Left renal cortex interstitium (tissue), 4 donors: ENCODE measurements at places on chromosomes 6 and 20.
A peak's percentile ranks its signal among the peaks of the same experiment; 100 is the strongest.

DNA sequence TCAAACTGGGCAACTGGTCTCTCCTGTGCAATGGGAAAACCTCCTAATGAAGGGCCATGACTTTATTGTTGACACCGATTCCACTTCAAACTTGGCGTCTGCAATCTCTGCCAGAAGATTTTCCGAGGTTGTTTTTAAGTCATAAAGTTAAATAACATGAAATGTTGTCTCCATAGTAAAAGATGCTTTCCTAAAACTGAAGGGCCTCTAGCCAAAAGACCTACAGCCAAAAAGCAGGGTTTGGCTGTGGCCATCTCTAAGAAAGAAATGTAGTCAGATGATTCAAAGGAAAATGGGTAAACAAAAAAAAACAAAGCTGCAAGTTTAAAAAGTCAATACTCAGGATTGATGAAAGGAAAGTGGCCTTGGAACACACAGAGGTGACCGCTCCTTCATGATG is 14.1 kb downstream of the CD93 start:
- DNase-seq: no peak

DNA sequence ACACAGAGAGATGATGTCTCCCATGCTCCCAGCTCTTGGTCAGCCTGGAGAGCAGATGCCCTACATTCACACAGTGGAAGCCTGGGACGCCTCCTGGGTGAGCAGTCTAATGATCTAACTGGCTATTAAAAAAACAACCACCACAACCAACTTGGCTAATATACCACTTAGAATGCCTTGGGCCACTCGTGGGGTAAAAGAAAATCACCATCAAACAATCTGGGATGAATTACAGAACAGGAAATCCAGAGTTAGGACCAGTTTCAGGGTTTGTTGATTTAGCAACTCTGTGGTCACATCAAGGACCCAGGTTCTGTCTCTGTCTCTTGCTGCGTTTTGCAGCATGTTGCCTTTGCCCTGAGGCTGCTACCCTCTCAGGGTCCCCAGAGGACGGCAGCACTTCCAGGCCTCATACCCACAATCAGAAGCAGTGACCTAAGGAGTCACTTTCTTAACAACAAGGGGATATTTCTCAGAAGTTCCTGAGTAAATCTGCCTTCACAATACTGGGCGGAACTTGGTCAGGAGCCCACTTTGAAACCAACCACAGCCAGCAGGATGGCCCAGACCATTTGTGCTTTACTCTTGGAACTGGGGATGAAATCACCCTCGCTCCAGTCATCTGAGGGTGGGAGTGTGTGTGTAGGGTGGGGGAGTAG is 118.7 kb downstream of the CLIC5 start:
- no peak for DNase-seq

DNA sequence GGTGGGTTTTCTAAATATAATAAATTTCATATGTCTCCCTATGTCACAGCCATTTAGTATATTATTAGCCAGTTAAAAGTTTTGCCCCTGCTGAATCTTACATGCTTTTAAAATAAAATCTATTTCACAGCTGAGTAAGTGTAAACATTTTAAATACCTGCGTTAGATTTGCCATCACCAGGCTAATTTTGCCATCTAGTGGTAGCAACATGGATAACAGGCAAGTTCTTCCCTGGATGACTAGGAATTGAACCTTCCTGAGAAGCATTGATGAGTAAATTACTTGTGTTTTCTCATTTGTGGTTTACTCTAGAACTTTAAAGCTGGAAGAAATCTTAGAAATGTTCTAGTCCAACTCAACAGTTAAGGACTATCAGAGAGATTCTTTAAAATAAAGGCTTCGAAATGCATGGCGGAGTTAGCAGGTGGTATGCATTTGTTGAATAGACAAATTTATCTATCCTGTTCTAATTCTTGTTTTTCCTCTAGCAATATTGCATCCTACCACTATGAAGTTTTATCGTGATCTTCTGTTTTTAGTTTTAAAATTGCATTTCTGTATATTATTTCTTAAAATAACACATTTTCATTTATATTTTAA is 2.6 kb downstream of the PRSS35 start:
- DNase-seq: peak; percentile 37

DNA sequence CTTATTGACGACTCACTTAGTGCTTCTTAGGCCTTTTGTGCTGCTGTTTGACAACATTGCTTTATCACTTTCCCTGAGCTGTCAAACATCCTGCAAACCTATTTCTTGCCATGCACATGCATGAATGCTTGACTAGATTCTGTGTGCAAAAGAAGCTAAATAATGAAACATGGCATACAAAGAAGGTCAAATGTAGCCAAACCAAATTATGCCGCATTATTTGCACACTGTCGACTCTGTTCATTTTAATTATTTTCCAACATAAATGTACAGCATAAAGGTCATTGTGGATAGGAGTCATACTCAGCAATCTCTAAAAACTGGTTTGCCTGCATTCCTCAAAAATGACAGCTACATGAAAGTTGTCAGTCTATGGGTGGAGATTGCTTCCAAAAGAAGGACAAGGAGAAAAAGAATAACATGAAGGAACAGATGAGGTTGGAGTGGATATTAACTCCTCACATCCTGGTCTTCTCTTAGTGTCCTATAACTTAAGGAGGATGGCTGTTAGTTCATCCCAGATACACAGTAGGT is 123.1 kb upstream of the STXBP5 start:
- no peak for DNase-seq

GRCh38 chr6:169172946-169173345 is 80.7 kb downstream of the THBS2 start:
- DNase-seq: no peak

DNA sequence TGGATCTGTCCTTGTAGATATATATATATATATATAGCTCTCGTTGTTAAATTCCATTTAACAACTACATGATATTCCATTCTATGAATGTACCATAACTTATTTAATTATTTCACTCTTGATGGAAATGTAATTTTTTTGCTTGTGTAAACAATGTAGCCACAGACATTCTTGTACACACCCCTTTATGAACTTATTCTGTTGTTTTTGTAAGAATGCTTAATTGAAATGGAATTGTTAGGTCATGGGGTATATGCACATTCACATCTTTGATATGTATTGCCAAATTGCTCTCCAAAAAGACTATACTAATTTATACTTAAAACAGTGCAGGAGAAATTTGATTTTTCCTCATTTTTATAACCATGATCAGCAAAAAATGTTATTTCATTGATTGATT is 67.2 kb downstream of the MAP3K4 start:
- DNase-seq: no peak

- no peak for DNase-seq
These were observed 7.5 kb upstream of the IFNGR1 start for GRCh38 chr6:137226697-137227096.

DNA sequence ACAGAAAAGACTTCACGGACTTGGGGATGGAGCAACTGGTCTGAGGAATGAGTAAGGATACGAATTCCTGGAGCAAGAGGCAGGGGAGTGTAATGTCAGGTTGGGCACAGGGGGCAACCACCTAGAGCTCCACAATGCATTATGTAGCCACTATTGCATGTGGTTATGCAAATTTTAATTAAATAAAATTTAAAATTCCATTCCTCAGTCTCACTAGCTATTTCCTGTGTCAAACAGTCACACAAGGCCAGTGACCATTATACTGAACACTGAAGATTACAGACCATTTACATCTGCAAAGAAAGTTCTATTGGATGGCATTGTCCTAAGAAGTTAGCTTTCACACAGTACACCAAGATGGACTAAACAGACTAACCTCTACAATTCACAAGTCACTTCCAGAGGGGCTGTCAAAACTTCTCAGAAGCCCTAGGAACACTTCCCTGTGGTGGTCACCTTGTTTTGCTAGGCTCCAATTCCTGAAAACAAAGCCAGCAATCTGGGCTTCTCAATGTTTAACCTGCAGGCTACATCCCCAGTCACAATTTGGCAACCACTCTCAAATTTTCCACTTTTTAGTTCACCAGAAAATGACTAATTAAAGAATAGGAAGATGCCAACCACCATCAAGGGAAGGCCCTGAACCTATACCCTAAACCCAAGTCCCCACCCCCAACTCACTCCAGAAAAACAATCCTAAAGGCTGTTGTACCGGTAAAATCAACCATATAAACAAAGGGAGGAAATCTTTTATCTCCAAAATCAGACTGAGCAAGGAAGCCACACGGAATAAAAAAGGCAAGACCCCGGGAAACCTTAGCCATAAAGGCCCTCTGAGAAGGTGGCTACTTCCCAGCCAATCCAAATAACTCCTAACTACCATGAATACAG is 34.2 kb upstream of the C20orf203 start:
- no peak for DNase-seq

DNA sequence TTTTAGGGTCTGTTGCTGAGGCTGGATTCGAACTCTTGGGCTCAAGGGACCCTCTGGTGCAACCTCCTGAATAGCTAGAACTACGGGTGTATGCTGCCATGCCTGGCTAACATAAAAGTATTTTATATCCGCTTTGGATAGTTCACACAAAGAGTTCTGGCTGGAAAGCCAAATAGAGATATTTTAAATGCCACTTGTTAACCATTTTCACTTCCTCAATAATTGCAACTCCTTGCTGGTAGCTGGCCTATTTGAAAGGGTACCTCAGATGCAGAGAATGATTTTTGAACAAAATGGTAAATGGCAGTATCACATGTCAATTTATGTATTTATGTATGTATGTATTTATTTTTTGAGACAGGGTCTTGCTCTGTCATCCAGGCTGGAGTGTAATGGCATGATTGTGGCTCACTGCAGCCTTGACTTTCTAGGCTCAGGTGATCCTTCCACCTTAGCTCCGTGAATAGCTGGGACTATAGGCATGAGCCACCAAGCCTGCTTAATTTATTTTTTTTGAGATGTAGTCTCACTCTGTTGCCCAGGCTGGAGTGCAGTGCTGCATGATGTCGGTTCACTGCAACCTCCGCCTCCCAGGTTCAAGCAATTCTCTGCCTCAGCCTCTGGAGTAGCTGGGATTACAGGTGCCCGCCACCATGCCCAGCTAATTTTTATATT is 12.9 kb upstream of the JARID2 start:
- no peak for DNase-seq

- no peak for DNase-seq
These were observed 18.4 kb downstream of the STX16 start for GRCh38 chr20:58669287-58670006.
